ENCODE measurements at places on chromosomes 2 and 18. TPM values are rescaled to one million over a fixed set of nuclear protein-coding genes. Genes with fewer than 3 reads are reported as not detected.

Gene PRKAG3
- 0.26 TPM for total RNA-seq

DNA sequence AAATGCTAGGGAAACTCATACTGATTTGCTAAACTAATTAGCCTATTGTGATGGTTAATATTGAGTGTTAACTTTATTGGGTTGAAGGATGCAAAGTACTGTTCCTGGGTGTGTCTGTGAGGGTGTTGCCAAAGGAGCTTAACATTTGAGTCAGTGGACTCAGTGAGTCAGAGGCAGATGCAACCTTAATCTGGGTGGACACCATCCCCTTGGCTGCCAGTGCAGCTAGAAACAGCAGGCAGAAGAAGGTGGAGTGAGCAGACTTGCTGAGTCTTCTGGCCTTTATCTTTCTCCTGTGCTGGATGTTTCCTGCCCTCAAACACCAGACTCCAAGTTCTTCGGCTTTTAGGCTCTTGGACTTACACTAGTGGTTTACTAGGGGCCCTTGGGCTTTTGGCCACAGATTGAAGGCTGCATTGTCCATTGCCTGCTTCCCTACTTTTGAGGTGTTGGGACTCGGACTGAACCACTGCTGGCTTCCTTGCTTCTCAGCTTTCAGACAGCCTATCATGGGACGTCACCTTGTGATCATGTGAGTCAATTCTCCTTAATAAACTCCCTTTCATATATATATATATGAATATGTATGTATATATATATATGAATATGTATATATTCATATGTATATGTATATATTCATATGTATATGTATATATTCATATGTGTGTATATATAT is 69.7 kb downstream of the RPRM start:
- no peaks in the 10 kb centered on the region for H3K27me3 ChIP-seq
- no peak overlapping the region for H3K27ac ChIP-seq
- no peak overlapping the region for H3K4me3 ChIP-seq
- H3K4me1 ChIP-seq: no peaks in the 10 kb centered on the region
- DNase-seq: no peak

Gene ICOS
- not detected for total RNA-seq

DNA sequence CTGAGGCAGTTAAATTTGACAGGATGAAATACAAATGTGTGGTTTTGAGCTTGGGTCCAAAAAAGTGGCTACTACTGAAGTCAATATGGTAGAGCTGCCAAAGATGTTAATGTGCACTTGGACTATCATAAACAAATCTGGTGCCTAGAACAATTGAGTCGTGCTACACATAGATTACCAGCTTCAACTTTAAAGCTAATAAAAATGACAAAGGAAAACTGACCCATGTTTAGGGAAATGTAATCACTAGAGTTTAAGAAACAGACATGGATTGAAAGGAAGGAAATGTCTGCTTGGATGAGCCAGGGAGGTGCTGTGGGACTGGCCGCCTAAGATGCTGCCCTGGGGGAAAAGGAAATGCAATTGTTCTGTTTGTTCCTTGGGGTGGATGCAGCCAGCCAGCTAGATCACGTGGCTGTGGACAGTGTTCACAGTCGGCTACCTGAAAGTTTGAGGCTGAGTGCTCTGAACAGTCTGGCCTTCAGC is 36.6 kb downstream of the CYB5A start:
- DNase-seq: peak; percentile 82
- no peaks in the 10 kb centered on the region for H3K36me3 ChIP-seq
- no peaks in the 10 kb centered on the region for H3K27me3 ChIP-seq
- peaks cover 4% of the 10 kb centered on the region for H3K4me1 ChIP-seq

Gene RIT2
- total RNA-seq: not detected

Gene TSPYL6
- not detected for total RNA-seq

DNA sequence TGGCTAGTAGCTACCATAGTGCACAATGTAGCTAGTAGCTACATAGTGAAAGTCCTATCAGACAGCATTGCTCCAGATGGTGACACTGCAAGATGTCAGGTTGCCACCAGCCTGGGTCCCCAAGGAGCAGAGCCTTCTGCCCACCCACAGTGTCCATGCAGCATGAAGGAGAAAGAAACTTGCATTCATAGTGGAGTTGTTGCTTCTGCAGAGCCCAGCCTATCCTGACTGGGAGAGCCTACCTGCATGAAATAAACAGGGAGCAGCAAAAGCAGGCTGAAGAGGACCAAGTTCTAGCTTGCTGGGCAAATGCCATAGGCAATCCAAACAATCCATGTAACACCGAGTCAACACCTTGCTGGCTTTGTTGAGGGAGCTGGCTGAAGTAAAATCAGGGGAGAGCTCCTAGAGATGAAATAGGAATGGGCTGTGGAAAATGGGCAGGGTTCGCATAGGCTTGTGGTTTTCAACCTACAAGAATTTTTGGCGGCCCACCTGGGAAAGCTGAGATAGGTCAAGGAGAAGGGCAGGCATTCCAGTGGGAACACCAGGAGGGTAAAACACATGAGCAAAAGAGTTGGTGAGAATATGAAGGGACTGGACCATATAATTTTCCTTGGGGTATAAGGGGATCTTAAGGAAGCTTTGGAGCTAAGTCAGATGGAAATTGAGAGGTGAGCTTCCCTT is 195.8 kb downstream of the CYP26B1 start:
- DNase-seq: no peak
- H3K36me3 ChIP-seq: no peaks in the 10 kb centered on the region
- no peak overlapping the region for H3K4me3 ChIP-seq
- no peaks in the 10 kb centered on the region for H3K27me3 ChIP-seq
- H3K27ac ChIP-seq: no peak overlapping the region

DNA sequence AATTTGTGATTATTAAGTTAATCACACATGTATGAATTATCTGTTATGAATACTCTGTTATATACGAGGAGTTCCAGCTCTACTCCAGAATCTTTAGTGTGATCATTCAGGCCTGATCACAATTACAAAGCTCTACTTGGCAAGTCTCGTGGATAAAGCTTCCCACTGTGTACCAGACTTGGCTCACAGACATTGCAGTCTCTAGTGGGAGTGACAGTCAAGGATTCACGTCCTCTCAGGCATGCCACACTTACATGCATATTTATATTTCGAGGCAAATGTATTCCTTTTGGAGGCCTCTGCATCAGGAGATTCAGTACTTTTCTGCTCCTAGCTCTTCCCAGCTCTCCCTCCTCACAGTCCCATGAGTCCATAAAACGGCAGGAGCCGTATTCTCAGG is 403.4 kb upstream of the CDH7 start:
- H3K27me3 ChIP-seq: no peaks in the 10 kb centered on the region
- no peaks in the 10 kb centered on the region for H3K36me3 ChIP-seq
- no peak overlapping the region for H3K27ac ChIP-seq
- no peaks in the 10 kb centered on the region for H3K4me1 ChIP-seq

DNA sequence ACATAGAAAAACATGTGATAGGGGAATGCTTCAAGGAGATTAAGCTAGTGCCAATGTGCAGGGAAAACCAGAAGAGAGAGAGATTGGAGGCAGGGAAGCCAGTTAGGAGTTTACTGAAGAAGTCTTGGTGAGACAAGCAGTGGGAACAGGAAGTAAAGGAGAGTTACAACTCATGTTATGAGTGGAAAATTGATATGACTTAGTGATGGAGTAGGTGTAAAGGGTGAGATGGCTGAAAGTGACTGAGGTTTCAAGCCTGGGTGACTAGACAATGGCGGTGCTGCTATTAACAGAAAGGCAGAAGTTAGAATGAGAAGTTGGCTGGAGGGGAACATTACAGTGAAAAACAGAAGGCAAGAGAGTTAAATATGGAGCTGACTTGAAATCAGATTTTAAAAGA is 16.5 kb downstream of the DOK1 start:
- H3K27me3 ChIP-seq: no peaks in the 10 kb centered on the region
- no peak overlapping the region for H3K27ac ChIP-seq
- peaks cover 19% of the 10 kb centered on the region for H3K4me1 ChIP-seq
- no peak for DNase-seq
- no peak overlapping the region for H3K4me3 ChIP-seq

Gene EGR4
- total RNA-seq: under 0.01 TPM

Gene WNT10A
- total RNA-seq: not detected

GRCh38 chr2:82795446-82795845 is 1663.6 kb downstream of the SUCLG1 start:
- H3K4me3 ChIP-seq: no peak overlapping the region
- DNase-seq: peak; percentile 61
- H3K27me3 ChIP-seq: no peaks in the 10 kb centered on the region
- no peak overlapping the region for H3K27ac ChIP-seq
- H3K36me3 ChIP-seq: no peaks in the 10 kb centered on the region

GRCh38 chr2:168033966-168034365 is 213.4 kb downstream of the STK39 start:
- H3K27me3 ChIP-seq: no peaks in the 10 kb centered on the region
- no peak for DNase-seq
- no peaks in the 10 kb centered on the region for H3K36me3 ChIP-seq
- no peaks in the 10 kb centered on the region for H3K4me1 ChIP-seq
- no peak overlapping the region for H3K27ac ChIP-seq
- H3K4me3 ChIP-seq: no peak overlapping the region

DNA sequence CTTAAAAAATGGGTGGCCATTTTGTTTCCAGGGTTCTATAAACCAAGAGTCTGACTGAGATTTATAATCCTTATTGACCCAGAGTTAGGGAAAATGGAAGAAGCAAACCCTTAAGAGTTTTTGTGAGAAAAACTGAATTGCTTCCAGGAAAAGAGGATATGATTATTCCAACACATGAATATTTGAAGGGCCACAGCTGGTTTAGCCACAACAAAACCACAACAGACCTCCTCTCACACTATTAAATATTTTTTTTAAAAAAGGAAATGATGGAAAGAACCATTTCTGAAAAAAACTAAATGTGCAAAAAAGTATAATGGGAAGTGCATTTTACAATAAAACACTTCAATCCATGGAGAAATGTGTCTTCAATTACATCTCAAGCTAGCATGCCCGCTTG is 182.7 kb downstream of the ETAA1 start:
- no peaks in the 10 kb centered on the region for H3K36me3 ChIP-seq
- no peak overlapping the region for H3K4me3 ChIP-seq
- no peaks in the 10 kb centered on the region for H3K27me3 ChIP-seq
- peak; percentile 54 for DNase-seq

DNA sequence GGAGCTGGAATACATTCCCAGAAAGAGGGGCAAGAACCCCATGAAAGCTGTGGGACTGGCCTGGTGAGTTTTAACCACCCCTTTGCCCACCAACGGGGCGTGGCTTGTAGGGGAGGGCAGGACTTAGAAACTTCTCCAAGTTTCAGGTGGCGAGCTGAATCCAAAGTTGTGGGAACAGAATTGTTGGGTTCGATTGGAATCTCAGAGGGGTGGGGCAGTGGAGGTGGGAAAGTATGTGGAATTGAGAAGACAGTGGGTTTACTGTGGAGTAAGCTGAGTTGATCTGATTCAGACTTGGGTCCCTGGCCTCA is 1.1 kb downstream of the PNKD start:
- H3K36me3 ChIP-seq: peaks cover 19% of the 10 kb centered on the region
- H3K27ac ChIP-seq: peak overlapping the region; percentile 30
- peak overlapping the region; percentile 78 for H3K4me3 ChIP-seq
- H3K4me1 ChIP-seq: peaks cover 11% of the 10 kb centered on the region
- no peaks in the 10 kb centered on the region for H3K27me3 ChIP-seq

- no peak overlapping the region for H3K27ac ChIP-seq
- no peaks in the 10 kb centered on the region for H3K36me3 ChIP-seq
- no peaks in the 10 kb centered on the region for H3K27me3 ChIP-seq
- H3K4me1 ChIP-seq: peaks cover 4% of the 10 kb centered on the region
Observed at GRCh38 chr2:54432251-54433015, 23.7 kb upstream of the SPTBN1 start.

Gene SLC35G4
- not detected for total RNA-seq

- H3K27ac ChIP-seq: no peak overlapping the region
- no peaks in the 10 kb centered on the region for H3K27me3 ChIP-seq
- no peak for DNase-seq
Observed at GRCh38 chr2:207539470-207539869, 9.7 kb downstream of the CREB1 start.

Gene CDK15
- 1.3 TPM for total RNA-seq

Gene ANKRD29
- 6.9 TPM for total RNA-seq

Gene GREB1L
- 0.26 TPM for total RNA-seq

GRCh38 chr18:39348757-39349156 is 1783.2 kb upstream of the CELF4 start:
- no peaks in the 10 kb centered on the region for H3K4me1 ChIP-seq
- H3K36me3 ChIP-seq: no peaks in the 10 kb centered on the region
- no peaks in the 10 kb centered on the region for H3K27me3 ChIP-seq
- no peak overlapping the region for H3K4me3 ChIP-seq
- no peak overlapping the region for H3K27ac ChIP-seq

Gene FBLN7
- 0.99 TPM for total RNA-seq

Gene ANKRD30B
- under 0.01 TPM for total RNA-seq

Gene SLC8A1
- total RNA-seq: 109 TPM
